Tibial nerve (tissue), 4 donors: ENCODE measurements at places on chromosomes 16 and 17. TPM values are rescaled to one million over a fixed set of nuclear protein-coding genes. Genes with fewer than 3 reads are reported as not detected.

DNA sequence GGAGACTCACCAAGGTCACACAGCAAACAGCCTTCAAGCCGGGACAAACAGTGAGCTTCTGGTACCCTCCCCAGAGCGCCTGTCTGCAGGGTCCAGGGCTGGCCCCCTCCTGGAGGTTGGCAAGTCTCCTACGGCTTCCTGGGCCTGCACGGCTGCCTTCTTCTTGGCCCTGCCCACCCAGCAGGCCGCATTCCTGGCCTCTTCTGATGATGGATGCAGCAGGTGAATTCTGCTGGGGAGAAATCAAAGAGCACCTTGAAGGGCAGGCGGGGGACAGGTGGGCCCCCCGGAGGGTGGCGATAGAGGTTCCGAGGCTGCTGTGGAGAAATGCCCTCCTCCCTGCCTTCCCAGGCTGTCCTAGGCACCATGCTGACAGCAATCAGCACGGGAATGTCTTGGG is 3.8 kb upstream of the NOS2 start:
- no peaks in the 10 kb centered on the region for H3K36me3 ChIP-seq
- H3K4me1 ChIP-seq, result no peaks in the 10 kb centered on the region
- no peak for DNase-seq

Gene PERCC1
- not detected for total RNA-seq

Gene TMEM235
- not detected for total RNA-seq

DNA sequence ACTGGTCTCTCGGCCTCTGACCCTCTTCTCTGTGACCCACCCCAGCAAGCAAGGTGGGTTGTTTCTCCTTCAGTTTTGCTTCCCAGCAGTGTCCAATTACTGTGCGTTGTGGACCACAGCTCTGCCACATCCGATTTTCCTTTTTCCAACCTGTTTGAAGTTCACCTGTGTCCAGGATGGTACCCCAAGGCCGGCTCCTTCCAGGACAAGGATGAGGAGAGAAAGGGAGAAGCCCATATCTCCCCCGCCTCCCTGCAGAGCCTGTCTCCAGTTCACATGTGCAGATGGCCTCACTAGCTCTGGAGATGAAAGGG is 13.5 kb downstream of the NMRAL1 start:
- no peak for DNase-seq
- H3K27ac ChIP-seq, result no peak overlapping the region
- peaks cover 5% of the 10 kb centered on the region for H3K4me1 ChIP-seq
- H3K36me3 ChIP-seq, result no peaks in the 10 kb centered on the region
- no peaks in the 10 kb centered on the region for H3K27me3 ChIP-seq

GRCh38 chr17:27247071-27247957 is 46.6 kb upstream of the WSB1 start:
- peaks cover 77% of the 10 kb centered on the region for H3K4me1 ChIP-seq
- DNase-seq, result peak; percentile 36
- H3K27me3 ChIP-seq, result no peaks in the 10 kb centered on the region

DNA sequence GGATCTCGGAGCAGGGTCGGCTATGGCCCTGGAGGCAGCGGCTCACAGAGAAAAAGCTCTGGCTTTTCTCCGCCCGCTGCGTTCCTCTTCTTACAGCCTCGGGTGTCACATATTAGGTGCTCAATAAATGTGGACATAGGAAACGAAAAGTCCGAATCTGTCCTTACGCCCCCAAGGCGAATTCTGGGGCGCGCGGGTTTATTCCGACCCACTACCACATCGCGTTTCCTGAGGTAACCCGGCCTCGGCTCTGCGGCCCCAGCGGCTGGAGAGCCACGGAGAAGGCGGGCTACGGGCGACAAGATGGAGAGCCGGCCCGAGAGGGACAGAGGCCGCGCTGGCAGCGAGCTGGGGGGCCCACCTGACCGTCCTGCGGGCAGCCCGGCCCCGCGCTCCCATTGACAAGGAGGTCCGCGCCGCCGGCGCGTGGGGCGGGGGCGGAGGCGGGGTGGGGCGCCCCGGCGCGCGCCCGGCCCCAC is 573 bp upstream of the GNAO1 start:
- no peaks in the 10 kb centered on the region for H3K36me3 ChIP-seq
- H3K27me3 ChIP-seq, result no peaks in the 10 kb centered on the region
- peak overlapping the region; percentile 68 for H3K4me3 ChIP-seq
- H3K27ac ChIP-seq, result peak overlapping the region; percentile 88
- H3K4me1 ChIP-seq, result peaks cover 56% of the 10 kb centered on the region
- DNase-seq, result no peak
